ENCODE measurements at places on chromosomes 12 and 14.

- peak; percentile 42 for DNase-seq
These were observed 293.5 kb upstream of the RTL1 start for GRCh38 chr14:101196795-101197590.

GRCh38 chr14:71985538-71986189, 53.4 kb downstream of the RGS6 start:
- DNase-seq = peak; percentile 41

- DNase-seq = peak; percentile 52
These were observed 398.4 kb upstream of the NOVA1 start for GRCh38 chr14:26996246-26996645.

GRCh38 chr14:93006567-93007051, 83.7 kb downstream of the CHGA start:
- no peak for DNase-seq

GRCh38 chr14:56423544-56423943, 156.1 kb upstream of the TMEM260 start:
- DNase-seq = peak; percentile 58

- no peak for DNase-seq
These were observed 231.5 kb downstream of the SLC15A4 start for GRCh38 chr12:128592220-128592744.

GRCh38 chr12:21566907-21567394, 37.7 kb downstream of the GYS2 start:
- DNase-seq = no peak

DNA sequence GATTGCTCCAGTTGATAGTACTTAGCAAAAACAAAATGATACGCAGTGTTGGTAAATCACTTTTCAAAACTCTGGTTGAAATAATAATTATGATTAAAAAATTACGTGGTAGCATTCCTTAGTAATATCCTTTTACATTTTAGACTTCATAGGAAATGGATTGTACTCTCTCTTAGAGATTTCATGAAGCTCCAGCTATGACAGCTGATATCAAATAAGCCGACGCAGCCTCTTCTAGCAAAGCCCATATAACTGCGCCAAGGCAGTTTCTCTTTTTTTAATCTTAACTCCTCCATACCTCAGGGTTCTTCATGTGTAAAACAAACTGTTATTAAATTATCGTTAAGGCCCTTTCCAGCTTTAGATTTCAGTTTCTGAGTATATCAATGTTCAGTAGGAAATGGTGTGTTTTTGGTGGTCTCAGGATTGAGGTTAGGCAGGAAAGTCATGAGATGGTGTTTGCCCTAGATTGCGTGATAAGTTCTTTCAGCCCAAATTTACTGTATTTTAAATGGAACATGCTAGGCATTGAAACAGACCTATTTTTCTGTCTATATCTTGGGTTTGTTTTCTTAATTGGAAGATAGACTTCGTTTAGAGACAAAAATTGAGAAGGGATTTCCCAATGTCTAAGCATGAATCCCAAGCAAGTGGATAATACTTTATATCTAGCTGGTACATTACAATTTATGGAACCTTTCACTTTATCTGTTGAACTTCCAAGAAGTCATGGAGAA, 902 bp upstream of the CFL2 start:
- no peak for DNase-seq

- no peak for DNase-seq
These were observed 188.0 kb upstream of the MDGA2 start for GRCh38 chr14:47863441-47863840.

DNA sequence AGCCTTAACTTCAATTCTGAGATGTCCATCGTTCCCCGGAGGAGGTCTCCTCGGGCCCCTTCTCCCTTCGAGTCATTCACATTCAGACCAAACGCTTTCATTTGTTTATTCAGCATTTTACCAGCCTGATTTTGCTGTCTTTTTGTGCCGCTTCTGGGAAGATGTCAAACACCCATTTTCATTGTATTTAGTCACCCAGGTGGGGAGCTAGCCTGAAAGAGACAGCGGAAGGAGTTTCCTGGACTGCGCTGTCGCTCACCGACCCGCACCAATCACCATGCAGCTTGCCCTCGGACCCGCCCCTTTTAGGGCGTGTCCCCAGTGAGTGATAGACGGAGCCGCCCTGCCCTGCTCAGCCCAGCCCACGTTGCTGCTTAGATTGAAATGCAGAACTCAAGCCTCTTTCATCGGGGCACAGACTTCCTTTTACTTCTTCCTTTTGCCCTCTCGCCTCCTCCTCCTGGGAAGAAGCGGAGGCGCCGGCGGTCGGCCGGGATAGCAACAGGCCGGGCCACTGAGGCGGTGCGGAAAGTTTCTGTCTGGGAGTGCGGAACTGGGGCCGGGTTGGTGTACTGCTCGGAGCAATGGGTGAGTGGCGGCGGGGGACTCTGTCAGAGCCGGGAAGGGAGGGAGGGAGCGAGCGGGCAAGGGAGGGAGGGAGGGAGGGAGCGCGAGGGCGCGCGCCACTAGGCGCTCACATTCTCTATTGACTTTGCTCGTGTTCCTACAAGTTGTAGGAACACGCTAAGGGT, at the start of gene PAX9:
Gene PAX9, plus strand, starts transcription at position 355 of the 752 bp plus-strand sequence. Its CDS starts 230 bp downstream, at position 585.
- DNase-seq = peak; percentile 89

GRCh38 chr12:30622509-30622908, 73.2 kb downstream of the IPO8 start:
- no peak for DNase-seq
